ENCODE measurements at places on chromosomes 4 and X.

DNA sequence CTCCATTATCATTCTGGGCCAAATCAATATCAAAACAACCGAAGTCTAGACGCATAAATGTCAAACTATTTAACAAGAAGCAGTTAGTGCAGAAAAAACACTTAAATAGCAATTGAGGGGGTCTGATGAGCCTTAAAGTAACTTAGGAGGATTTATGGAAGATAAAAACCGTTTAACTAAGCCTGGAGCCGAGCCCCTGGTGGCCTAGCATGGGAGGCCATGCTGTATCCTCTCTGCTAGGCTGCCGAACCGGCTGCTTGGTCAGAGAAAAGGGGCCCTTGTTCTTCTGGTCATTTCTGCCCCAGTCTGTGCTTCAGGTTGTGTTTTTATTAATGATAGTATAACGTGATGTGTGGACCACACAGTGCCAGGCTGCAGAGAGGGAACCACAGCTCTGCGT is 72.4 kb downstream of the CPZ start:
- no peak for DNase-seq

GRCh38 chr4:90122355-90122748 is 4.8 kb upstream of the CCSER1 start:
- no peak for DNase-seq

GRCh38 chr4:106371161-106371560 is 2.6 kb upstream of the GIMD1 start:
- DNase-seq: no peak

GRCh38 chr4:158295053-158295452 is 84.8 kb downstream of the TMEM144 start:
- DNase-seq: no peak

Data from stimulated activated CD4-positive, alpha-beta T cell treated with anti-CD3 and anti-CD28 coated beads, Interleukin-1b, Interleukin-23, amount 100 ng/mL, for 1 hour (primary cell).